ENCODE measurements at places on chromosomes 12 and 14. TPM values are rescaled to one million over a fixed set of nuclear protein-coding genes. Genes with fewer than 3 reads are reported as not detected.

Gene MYO1H
- not detected for total RNA-seq

Gene TMPRSS12
- total RNA-seq, result not detected

Gene ANO2
- 0.19 TPM for total RNA-seq

Gene SERPINA1
- under 0.01 TPM for total RNA-seq

Gene PSME1
- 88.5 TPM for total RNA-seq

Gene RNASE13
- not detected for total RNA-seq

Gene ENTPD5
- 8.1 TPM for total RNA-seq

Gene NAV3
- 62.1 TPM for total RNA-seq

Gene TAS2R10
- total RNA-seq, result under 0.01 TPM

Gene ABCD2
- under 0.01 TPM for total RNA-seq

Gene VWF
- 4.4 TPM for total RNA-seq

Gene SLCO1B1
- total RNA-seq, result not detected

Gene OR10A7
- total RNA-seq, result not detected

Gene RAD51B
- total RNA-seq, result 21.1 TPM

Gene ANO4
- total RNA-seq, result 0.38 TPM

Gene C12orf50
- not detected for total RNA-seq

Gene CRADD
- total RNA-seq, result 15.1 TPM

Gene CYP27B1
- total RNA-seq, result 0.19 TPM

Gene PRH2
- total RNA-seq, result not detected

Gene KCNA5
- not detected for total RNA-seq

Gene WNT5B
- 47.6 TPM for total RNA-seq

Gene ZC2HC1C
- total RNA-seq, result 0.96 TPM

Gene ITGB7
- 0.56 TPM for total RNA-seq

Gene E2F7
- total RNA-seq, result 28.6 TPM

Gene TSPAN8
- 15.2 TPM for total RNA-seq

Gene ABCC9
- total RNA-seq, result 51.0 TPM

Gene IFNG
- not detected for total RNA-seq

Gene PIWIL1
- total RNA-seq, result not detected

Gene PKP2
- 0.38 TPM for total RNA-seq

Gene LEMD3
- 27.4 TPM for total RNA-seq

Gene TTC9
- under 0.01 TPM for total RNA-seq

Gene LPAR5
- total RNA-seq, result not detected
